ENCODE measurements at places on chromosomes 16 and 17.

- DNase-seq: no peak
Measured at GRCh38 chr17:50640686-50641351, 6.1 kb downstream of the ABCC3 start.

DNA sequence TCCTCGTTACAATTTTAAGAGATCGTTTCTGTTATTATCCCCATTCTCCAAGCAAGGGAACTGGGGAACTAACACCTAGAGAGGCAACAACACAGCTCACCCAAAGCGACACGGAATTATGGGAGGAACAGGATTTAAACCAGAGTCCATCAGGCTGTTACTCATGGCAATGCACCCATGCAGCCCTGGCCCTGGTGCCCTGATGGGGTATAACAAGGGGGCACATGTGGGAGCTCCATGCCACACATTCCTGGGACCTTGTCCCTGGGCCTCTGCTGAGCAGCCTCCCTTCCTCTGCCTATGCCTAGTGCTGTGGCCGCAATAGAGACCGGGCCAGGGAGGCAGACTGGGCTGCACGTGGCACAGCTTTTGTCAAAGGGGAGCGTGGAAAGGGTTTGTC lies 13.3 kb upstream of the RCVRN start:
- no peak for DNase-seq

- DNase-seq: no peak
Measured at GRCh38 chr17:19461116-19461515, 50.1 kb downstream of the RNF112 start.

GRCh38 chr17:30555942-30556341 lies 78.7 kb downstream of the GOSR1 start:
- no peak for DNase-seq

GRCh38 chr17:35368081-35368830 lies 5.2 kb downstream of the SLFN11 start:
- DNase-seq: no peak

DNA sequence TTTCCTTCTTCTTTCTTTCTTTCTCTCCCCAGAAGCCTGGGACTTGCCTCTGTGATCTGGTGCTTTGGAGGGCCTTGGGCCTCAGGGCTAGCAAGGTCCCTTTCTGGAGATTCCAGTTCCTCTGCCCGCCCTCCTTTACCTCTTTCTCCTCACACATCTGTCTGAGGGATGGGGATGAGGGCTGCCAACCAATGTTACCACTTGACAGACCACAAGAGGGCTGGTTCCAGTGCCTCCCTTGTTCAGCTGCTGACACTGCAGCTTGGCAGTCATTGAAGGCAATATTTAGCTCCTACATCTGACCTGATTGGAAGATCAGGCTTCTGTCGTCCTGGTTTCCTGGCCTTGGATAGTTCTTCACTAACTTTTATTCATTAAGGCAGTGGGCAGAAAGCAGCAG lies 3.6 kb upstream of the ZNF652 start:
- no peak for DNase-seq

DNA sequence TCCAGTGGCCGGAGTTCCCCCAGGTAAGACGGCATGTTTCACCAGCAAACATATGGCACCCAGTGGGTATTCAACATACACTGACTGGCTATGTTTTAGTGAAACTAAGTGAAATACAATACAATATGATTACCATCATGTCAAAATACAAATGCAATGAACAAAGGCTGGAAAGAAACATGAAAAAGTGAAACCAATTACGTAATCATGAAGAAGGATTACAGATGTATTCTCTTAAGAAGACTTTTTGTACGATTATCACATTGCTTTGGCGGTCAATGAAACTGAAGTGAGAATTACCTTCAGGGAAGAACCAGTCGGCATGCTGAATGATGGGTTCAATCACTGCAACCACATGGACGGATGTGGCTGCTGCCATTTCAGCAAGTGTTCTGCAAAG lies 71.7 kb downstream of the ARHGAP17 start:
- DNase-seq: no peak

GRCh38 chr16:84976644-84977400 lies 34.5 kb downstream of the ZDHHC7 start:
- no peak for DNase-seq

GRCh38 chr17:633133-633532 lies 81.5 kb downstream of the VPS53 start:
- DNase-seq: no peak

GRCh38 chr16:29839822-29840221 lies 19.6 kb downstream of the MVP start:
- no peak for DNase-seq

GRCh38 chr17:28346199-28346580 lies 10.6 kb downstream of the TNFAIP1 start:
- DNase-seq: no peak

GRCh38 chr17:77312786-77313599 lies 172.2 kb downstream of the SEC14L1 start:
- no peak for DNase-seq

DNA sequence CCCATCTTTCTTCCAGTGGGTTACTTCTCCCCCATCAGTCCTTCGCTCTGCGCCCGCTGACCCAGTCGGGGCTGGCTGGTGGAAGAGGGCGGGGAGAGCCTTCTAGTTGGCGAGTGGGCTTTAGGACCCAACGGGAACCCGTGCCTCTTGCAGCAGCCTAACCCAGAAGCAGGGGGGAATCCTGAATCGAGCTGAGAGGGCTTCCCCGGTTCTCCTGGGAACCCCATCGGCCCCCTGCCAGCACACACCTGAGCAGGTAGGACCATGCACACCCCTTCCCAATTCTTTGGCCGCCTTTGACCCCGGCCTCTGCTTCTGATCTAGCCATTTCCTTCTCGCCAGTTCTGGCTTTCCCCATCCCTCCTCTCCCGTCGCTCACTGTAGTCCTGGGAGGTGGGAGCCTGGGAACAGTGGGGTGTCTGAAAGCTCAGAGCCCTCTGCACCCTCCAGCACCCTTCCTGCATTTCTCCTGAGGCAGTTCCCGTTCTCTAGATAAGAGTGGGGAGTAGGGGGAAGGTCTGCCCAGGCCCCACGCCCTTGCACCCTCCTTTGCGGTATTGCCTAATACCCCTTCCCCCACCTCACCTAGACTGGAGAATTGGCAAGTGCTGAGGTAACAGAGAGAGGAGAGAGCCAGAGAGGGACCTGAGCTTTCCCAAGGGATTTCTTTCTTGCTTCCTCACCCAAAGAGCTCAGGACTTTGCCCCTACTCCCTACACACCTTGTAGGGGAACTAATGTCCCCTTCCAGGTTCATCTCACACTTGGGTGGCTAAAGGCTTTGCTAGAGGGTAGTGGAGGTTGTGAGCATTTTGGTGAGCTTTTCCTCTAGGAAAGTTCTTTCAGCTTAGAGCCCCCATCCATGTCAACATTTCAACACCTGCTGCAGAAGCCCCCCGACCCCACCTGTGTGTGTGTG lies at the start of gene RARA:
TSS of gene RARA (plus strand) at position 150 of the 918 bp plus-strand sequence. CDS start 22,039 bp downstream, outside the sequence.
- no peak for DNase-seq

DNA sequence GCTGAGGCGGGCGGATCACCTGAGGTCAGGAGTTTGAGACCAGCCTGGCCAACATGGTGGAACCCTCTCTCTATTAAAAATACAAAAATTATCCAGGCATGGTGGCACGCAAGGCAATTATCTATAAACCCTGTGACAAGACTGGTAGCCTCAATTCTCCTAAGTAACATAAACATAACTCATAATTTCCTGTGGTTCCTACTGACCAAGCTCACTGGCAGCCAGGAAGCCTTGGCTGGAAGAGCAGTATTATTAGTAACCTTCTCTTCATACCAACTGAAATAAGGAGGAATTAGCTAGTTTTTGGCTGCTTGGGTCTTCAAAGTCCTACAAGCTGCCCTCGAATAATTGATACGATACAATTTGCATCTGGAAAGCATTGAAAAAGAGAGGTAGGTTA lies 31.6 kb upstream of the LRRC37A3 start:
- no peak for DNase-seq

DNA sequence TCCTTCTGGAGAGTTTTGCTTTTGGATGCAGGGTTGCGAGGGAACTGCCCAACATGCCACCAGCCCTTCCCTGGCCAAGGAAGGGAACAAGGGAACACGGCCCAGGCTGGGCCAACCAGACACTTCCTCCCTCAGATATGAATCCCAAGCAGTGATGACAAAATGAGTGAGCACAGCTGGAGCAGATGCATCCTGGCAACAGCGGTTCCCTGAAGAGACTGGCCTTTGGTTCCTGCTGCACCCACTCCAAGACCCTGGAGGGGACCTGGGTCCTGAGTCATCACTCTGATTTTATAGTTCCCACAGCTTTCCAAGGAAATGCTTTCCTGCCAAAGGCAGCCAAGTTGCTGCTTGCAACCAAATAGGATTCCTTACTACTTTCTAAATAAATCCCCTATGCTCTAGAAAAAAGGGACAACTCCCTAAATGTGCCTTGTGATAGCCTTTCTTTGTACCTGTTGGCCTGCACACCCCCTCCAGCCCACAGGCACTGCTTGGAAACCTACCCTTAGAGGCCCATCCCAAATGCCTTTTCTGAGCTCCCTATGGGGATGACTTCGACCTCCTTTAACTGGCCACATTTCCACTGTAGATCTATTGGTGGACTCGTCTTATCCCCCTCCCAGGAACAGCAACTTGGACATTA lies 5.3 kb downstream of the ST3GAL2 start:
- DNase-seq: no peak

- DNase-seq: no peak
Measured at GRCh38 chr17:66481271-66481670, 178.9 kb downstream of the PRKCA start.

- DNase-seq: no peak
Measured at GRCh38 chr16:84291226-84291625, 3.5 kb upstream of the WFDC1 start.

DNA sequence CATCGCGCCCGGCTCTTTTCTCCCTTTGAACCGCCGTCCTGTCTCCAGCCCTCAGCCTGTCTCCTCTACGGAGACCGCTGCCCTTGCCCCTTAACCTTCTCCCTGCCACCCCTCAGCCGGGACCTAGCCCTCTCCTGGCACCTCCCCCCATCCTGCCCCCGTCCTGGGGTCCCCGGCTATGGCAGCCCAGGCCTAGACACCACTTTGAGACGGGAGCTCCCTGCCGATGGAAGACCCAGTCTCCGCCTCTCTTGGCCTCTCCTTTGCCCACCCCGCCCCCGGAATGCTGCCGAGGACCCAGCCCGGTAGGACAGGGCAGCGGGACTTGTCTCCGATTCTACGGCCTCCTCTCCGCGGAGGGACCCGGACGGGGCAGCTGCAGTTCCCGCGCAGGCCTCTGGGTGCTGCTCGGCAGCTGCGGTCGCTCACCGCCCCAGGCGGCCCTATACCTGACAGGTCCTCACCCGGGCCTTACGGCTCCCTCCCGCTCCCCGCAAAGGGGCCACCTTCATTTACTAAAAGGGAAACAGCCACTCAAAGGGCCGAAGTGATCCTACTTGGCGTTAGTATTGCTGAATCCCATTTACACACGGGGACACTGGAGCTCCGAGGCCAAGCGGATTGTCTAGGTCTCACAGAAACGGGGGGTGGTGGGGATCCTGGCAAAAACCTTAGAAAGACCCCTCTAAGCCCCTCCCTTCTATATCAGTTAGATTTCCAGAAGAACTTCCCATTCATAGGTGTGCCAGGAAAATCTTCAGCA lies 32.6 kb upstream of the TAC4 start:
- DNase-seq: no peak

DNA sequence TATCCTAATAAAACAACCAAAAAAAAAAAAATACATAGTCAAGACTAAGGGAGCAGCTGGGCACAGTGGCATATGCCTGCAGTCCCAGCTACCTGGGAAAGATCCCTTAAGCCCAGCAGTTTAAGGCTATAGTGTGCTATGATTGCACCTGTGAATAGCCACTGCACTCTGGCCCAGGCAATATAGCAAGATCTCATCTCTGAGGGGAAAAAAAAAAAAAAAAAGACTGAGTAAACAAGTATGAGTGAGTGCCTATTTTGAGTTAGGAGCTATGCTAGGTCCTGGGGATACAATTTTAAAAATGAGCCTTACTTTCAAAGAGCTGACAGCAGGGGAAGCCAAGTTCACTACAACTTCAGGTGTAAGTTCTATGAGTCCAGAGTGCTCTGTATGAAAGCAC lies 55.4 kb downstream of the GRB2 start:
- DNase-seq: no peak

DNA sequence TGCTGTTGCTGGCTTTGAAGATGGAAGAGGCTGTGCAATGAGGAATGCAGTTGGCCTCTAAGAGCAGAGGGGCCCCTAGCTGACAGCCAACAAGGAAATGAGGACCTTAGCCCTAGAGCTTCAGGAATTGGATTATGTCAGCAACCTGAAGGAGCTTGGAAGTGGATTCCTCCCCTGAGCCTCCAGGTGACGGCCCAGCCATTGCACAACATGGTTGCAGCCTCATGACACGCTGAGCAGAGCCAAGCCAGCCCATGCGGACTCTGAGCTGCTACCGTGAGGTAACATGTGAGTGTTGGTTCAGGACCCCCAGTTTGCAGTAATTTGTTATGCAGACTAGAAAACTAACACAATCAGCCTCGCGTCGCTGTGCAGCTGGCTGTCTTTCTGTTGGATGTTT lies 20.2 kb downstream of the CCDC42 start:
- no peak for DNase-seq

GRCh38 chr17:68248199-68248825 lies 469 bp downstream of the AMZ2 start:
- DNase-seq: no peak

GRCh38 chr16:48905632-48906505 lies 295.9 kb upstream of the N4BP1 start:
- DNase-seq: no peak

GRCh38 chr16:67356396-67356795 lies 29.8 kb downstream of the LRRC36 start:
- DNase-seq: no peak

DNA sequence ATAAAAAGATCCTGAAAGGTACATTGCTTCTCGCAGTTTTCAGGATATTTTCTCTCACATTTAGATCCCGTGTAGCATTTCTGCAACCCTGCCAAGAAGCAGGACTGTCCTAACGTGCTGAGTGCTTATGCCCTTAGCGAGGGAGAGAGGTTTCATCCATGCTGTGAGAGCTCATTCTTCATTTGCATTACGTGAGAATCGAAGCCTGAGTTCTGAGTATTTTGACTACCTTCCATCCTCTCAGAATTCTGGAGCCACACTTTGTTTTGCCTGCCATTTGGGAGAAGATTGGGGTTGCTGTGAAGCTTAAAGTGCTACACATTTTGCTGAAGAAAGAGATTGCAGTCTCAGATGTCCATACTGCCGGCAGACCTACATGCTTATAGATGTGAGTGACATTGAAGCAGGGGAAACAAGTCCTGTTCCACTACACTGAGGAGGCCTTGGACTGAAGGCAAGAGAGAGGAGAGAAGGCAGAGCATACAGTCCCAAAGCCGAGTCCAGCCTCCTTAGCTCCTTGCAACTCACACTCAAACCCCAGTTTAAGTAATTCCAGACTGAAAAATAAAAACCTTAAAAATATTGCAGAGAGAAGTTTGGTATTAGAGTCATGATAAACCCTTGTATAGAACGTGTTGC lies 183.0 kb downstream of the PRKCA start:
- no peak for DNase-seq
